ENCODE measurements at places on chromosomes 1 and 21. TPM values are rescaled to one million over a fixed set of nuclear protein-coding genes. Genes with fewer than 3 reads are reported as not detected.

DHX9 gene
- 180 TPM for total RNA-seq

CCDC181 gene
- total RNA-seq: 0.17 TPM

PRAMEF9 gene
- total RNA-seq: not detected

OR2L5 gene
- total RNA-seq: not detected

BCL2L15 gene
- total RNA-seq: 0.65 TPM

GPR37L1 gene
- total RNA-seq: 0.15 TPM

TNFRSF25 gene
- 3.5 TPM for total RNA-seq

IFI16 gene
- total RNA-seq: 4.7 TPM

RNF186 gene
- total RNA-seq: not detected

ANGPTL3 gene
- not detected for total RNA-seq

Measured in A549 treated with DMSO at 1 μM for 4 hours (cell line).